SHP77 (cell line): ENCODE measurements at places on chromosomes 2 and 18.

GRCh38 chr18:321865-322467, 54.1 kb upstream of the THOC1 start:
- no peak for DNase-seq

GRCh38 chr2:23487735-23488492, 102.9 kb downstream of the KLHL29 start:
- no peak for DNase-seq

DNA sequence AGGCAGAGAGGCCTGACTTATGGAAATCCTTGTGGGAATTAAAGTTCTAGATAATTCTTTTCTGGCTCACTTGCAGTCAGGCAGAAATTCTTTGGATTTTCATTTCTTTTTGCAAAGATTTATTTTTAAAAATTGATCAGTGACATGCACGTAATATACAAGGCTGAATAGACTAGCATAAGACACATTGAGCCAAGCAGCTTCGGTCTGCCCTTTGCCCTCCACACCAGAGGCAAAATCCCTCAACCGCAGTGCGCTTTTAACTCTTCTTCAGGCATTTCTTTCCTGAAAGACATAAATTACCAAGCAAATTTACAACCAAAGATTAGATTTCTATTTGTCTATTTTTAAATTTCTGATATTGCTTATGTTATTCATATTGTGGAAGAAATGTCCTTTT, 227.9 kb downstream of the LOXHD1 start:
- DNase-seq = no peak

GRCh38 chr2:200450288-200450687, 59.6 kb downstream of the KCTD18 start:
- no peak for DNase-seq
